ENCODE measurements at places on chromosomes 3 and 15.

GRCh38 chr15:93180656-93181055 is 91.6 kb upstream of the RGMA start:
- DNase-seq, result no peak

GRCh38 chr3:53264718-53265117 is 8.9 kb upstream of the TKT start:
- no peak for DNase-seq

DNA sequence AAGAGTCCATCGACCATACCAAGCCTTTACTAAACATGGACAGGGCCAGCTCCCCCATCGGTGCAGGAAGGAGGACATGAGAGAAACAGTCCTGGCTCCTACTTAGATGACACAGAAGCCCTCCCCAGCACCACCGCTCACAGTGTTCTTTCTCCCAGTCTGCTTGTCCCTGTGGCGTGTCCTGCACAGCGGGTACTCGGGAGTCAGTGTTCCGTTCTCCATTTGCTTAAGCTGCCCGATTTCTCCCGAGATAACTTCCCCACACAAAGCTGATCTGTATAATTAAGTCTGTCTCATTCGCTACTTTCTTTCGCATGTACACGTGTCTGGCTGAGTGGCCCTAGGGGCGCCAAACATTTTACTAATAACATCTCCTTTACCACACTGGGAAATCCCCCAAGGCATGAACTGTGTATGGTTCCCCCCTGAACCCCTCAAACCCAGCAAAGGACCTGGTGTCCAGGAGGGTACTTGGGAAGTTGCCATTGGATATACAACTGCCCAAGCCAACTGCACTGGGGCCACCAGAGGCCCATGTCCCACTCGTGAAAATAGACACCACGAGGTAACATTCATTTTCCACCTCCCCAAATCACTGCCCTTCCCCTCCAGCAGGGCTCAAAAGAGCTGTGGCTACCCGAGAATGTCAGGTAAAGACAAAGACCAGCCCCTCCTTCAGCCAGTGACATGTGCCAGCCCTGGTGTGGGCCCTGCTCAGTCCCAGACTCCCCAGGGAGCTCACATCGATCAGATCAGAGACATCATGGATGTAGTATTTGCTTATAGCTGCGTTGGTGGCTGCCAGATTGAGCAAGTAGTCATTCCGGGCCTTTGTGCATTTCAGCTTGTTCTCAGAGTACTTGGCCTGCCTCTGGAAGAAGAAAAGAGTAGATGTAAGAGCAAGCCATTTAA is 96.5 kb upstream of the RAD18 start:
- DNase-seq, result no peak

DNA sequence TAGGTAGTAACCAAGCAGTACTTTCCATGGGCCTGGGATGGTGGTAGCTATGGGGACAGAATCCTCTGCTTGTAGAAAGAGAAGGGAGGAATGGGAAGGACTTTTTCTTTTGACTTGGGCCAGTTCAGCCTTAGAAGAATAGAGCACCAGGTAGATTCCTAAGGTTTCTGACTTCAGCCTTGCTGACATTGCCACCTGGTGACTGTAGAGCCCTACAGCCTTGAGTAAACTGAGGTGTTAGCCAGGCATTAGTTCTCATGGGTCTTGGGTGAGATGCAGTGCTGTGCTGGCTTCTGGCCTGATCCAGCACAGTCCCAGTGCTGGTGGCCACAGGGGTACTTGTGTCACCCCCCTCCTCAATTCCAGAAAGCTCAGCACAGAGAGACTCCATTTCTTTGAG is 171.1 kb downstream of the ZBBX start:
- DNase-seq, result no peak

DNA sequence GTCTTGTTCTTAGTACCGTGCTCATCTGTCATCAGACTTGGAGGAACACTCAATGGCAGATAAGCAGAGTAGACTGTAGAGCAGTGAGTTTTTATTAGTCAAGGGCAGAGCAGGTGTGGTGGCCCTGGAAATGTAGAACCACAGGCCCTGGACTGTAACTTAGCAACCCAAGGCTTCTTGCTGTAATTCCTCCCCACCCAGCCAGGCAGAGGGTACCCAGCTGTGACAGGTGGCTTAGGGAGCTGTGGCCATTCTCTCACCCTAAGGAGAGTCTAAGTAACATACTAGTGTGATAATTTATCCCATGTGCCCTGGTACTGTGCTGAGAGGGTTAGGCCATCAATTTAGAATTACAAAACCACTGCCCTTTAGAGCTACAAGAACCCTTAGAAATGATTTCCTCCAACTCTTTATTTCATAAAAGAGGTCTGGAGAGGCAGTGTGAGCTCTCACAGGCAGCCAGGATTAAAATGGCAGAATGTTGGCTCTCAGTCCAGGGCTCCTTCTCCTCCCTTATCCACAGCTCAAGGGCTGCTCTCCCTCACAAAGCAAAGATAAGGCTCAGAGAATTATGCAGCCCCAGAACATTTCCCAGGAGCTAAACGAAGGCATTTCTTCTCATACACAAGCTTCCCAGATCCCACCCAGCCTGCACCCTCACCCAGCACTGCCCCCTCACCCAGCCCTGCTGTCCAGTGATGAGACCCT is 3.0 kb downstream of the POMGNT2 start:
- DNase-seq, result no peak

GRCh38 chr15:69603369-69604071 is 150.9 kb downstream of the RPLP1 start:
- no peak for DNase-seq

DNA sequence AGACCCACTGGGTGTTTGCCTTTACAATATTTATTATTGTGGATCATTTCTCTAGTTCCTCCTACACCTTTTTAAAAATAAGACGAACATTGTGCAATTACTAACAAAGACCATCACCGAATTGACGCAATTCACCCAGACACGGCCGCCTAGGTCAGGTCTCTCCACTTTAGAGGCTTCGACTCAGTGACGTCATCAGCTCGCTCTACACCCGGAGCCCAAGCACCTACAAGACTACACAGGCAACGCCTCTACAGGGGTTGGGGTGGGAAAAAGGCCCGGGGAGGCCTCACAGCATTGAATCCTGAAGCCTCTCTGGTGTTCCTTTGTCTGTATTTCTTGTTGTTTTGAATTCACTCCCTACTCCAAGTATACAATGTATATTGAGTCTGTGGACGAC is 16.6 kb downstream of the ZIC4 start:
- no peak for DNase-seq

DNA sequence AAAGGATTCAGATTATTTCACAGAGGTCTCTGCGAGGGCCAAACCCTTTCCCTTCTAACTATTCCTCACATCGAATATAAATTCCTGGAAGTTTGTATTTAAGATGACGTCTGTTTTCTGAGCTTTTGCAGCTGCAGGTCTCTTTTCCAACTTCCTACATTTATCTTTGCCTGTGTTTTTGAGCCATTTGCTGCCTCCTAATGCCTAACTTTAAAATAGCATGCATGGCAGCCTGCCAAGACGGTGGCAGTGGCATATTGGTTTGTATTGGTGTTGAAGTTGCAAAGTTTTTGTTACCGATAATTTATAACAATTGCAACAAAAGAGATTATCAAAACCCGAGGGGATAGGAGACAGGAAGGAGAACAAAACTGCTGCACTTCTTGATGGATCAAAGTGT is 187.1 kb upstream of the DNAJC19 start:
- DNase-seq, result peak; percentile 1

DNA sequence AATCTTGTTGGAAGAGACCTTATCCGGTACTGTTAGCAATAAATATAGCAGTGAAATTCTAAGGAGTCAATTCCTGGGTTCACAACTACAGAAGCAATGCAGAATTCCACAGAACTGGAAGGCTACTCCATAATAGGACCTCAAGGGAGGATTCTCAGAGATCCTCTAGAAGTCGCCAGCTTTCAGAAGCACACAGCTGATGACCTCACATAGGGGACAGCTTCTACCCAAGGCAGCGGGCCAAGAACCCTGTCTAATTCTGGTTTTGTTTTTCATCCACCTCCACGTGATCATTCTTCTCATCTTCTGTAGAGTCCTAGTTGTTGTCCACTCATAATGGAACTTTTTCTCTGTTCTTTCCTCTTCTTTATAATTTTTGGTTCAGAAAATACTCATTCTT is 99.4 kb downstream of the ERC2 start:
- DNase-seq, result no peak

GRCh38 chr3:46505953-46506352 is 8.2 kb downstream of the RTP3 start:
- DNase-seq, result no peak

GRCh38 chr3:107308716-107309115 is 68.5 kb upstream of the CCDC54 start:
- no peak for DNase-seq

GRCh38 chr3:13546667-13547171 is 2.2 kb upstream of the FBLN2 start:
- no peak for DNase-seq

- no peak for DNase-seq
Measured at GRCh38 chr15:60531801-60532200, 52.9 kb upstream of the ICE2 start.

DNA sequence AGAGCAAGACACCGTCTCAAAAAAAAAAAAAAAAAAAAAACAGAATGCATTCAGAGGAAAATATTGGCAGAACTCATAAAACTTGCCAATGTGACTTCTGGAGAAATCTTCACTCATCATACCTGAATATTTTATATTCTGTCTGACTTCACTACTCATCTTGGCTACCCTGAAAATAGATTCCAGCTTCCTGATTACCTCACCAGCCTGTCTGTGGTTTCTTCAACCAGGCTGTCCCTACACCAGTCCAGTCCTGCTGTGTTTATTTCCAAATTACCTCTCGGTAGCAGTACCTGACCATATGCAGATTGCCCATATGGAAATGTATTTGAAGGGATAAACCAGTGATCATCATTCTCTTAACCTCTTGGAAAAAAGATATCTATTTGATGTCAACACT is 9.3 kb upstream of the P3H2 start:
- no peak for DNase-seq

DNA sequence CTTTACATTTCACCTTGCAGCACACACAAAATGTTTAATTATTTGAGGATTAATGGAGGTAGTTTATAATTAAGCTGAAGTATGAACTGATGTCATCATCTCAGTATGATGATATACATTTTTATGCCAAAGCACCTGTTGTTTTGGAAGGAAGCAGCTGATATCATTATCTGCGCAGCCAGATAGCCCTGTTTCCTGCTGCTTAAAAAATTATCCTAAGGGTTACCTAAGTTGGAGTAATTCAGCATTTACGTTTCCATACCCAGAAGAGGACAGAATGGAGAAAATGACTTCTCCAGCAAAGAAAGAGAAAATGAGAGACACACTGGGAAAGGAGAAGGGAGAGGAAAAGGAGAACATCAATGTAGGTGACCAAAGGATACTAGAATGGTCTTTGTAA is 370.3 kb upstream of the PLSCR5 start:
- DNase-seq, result no peak

GRCh38 chr15:87660251-87661129 is 596.0 kb downstream of the NTRK3 start:
- DNase-seq, result no peak

GRCh38 chr3:86990734-86991481 is at the start of gene VGLL3:
VGLL3 (minus strand) TSS chr3:86991149; CDS start chr3:86990743, 406 bp downstream.
- no peak for DNase-seq

GRCh38 chr3:55658270-55658669 is 171.2 kb upstream of the WNT5A start:
- DNase-seq, result no peak

DNA sequence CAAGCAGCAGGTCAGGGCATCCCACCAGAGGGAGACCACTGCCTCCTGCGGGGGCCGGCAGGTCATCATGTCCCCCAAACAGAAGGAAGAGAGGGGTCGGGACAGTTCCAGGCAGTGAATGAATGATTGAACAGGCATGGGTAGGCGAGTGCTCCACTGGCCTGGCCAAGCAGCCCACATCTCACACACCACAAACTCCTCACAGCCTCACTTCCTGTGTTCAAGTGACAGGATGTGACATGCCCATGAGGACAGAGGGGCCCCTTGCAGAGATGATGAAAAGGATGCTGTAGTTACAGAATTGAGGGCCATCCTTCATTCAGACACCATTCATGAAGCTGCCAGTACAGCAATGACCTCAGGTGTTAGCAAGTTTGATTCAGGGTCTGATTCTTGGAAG is 3.7 kb downstream of the IQSEC1 start:
- no peak for DNase-seq

DNA sequence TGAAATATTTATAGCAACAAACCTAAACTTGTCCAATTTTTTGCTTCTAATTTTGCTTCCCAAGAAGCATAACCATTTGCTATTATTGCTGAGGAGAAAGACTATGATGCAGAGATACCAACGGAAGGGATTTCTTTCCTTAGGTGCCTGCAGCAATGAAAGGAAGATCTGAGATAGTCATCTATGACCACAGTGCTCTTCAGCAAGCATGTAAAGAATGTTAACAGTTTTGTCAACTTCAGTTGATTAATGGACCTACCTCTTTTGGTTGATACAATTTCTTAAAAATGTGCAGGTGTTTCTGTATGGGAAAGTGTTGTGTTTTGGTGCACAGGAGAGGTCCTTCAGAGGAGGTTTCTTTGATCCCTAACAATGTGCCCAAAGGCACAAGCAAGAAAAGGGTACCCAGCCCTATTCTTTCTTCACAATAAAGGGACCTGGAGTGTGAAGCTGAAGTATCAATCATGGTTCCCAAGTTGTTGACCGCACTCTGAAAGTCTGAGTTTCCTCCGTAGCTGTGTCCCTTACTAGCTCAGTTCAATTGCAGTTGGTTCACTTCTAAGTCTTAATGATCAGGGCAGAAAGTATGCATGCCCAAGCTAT is 307.7 kb upstream of the KCNH8 start:
- DNase-seq, result no peak

- peak; percentile 11 for DNase-seq
Measured at GRCh38 chr15:35519541-35520149, 26.3 kb downstream of the DPH6 start.

- no peak for DNase-seq
Measured at GRCh38 chr15:78708713-78709260, 67.8 kb upstream of the CHRNB4 start.

DNA sequence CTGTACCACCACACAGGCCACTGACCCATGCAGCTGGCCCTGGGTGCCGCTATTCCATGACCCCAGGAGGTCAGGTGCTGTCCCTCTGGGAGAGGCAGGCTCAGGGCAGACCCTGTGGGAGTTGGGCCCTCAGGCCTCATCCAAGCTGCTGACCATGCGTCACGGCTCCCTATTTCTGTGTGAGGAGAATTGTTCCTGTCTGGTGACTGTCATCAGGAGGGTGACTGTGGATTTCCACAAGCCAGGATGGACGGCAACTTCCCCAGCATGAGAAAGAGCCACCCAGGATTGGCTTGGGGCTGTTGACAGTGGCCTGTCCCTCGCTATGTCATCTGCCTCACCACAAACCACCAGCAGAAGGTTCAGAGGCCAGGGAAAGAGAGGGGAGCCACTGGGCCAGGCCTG is 41.4 kb downstream of the ZDHHC19 start:
- DNase-seq, result no peak

GRCh38 chr3:134503266-134503665 is 17.4 kb downstream of the CEP63 start:
- no peak for DNase-seq

- DNase-seq, result no peak
Measured at GRCh38 chr3:133989936-133990702, 39.6 kb downstream of the SLCO2A1 start.

All from KG1 (cell line).